ENCODE measurements at places on chromosomes 11 and 22.

- DNase-seq, result no peak
- no peaks in the 10 kb centered on the region for H3K4me1 ChIP-seq
- H3K27ac ChIP-seq, result no peak overlapping the region
- H3K36me3 ChIP-seq, result no peaks in the 10 kb centered on the region
Measured at GRCh38 chr11:70700871-70701270, 302.5 kb downstream of the CTTN start.

GRCh38 chr11:95764267-95764898 is 25.2 kb downstream of the FAM76B start:
- DNase-seq, result no peak
- H3K4me1 ChIP-seq, result no peaks in the 10 kb centered on the region
- peaks cover 7% of the 10 kb centered on the region for H3K36me3 ChIP-seq

- DNase-seq, result no peak
- H3K27ac ChIP-seq, result no peak overlapping the region
- H3K4me3 ChIP-seq, result no peak overlapping the region
- H3K27me3 ChIP-seq, result peaks cover 5% of the 10 kb centered on the region
- no peaks in the 10 kb centered on the region for H3K36me3 ChIP-seq
- no peaks in the 10 kb centered on the region for H3K4me1 ChIP-seq
Measured at GRCh38 chr11:116122697-116123472, 618.7 kb upstream of the CADM1 start.

DNA sequence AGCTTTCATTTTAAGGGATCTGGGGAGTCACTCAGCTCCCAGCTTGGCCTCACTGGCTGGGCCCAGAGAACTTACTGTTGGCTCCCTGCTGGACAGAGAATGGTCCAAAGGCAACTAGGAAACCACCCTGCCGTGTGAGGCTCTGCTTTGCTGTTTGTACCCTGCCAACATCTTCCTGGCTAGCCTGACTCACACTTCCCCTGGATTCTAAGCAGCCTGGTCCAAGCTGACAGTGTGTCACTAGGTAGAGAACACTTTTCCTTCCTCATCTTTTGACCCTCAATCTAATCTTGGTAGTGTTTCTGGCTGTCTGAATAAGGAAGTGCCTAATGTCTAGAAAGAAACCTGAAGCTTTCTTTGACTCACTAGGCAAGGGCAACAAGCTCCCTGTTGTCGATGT is 76.7 kb downstream of the FAR1 start:
- no peak overlapping the region for H3K4me3 ChIP-seq
- H3K4me1 ChIP-seq, result no peaks in the 10 kb centered on the region
- no peaks in the 10 kb centered on the region for H3K36me3 ChIP-seq
- no peak overlapping the region for H3K27ac ChIP-seq
- no peaks in the 10 kb centered on the region for H3K27me3 ChIP-seq

DNA sequence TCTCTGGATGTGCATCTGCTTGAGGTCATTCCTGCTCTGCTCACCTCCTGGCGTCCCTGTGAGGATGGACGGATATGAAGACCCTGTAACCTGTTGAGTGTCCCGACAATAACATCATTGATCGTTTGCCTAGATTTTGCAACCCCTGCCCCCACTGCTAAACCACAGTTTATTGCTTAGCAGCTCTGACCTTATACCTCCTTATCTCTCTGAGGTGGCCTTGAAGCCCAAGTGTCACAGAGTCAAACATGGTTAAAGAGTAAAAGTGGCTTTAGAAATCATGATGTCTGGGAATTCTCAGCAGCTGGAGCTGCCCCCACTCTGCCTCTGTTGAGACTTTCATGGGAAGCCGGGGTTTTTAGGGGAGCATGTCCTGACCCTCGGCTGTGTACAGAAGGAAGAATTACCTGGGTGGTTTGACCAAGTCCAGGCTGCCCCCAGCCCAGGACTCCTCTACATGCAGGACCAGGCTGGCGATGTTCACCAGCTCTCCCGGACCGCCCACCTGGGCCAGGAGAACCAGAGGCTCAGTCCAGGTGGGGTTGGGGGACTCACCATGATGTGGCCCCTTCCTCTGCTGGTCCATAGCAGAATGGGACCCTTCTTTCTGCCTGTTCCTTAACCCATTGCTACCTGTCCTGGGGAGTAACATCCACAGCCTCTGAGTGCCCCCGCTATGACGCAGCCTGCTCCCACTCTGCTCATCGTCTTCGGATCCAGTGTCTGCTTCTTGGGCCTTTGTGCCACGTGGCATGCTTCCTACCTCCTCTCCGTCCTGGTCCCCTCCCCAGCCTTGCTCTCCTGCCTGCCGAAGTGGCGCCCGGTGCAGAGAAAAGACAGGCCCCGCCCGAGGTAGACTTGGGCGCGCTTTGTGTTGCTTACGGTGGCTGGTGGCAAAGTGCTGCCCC is 33.4 kb upstream of the FTH1 start:
- H3K27ac ChIP-seq, result no peak overlapping the region
- H3K27me3 ChIP-seq, result no peaks in the 10 kb centered on the region
- H3K36me3 ChIP-seq, result no peaks in the 10 kb centered on the region
- no peak for DNase-seq
- no peak overlapping the region for H3K4me3 ChIP-seq

GRCh38 chr11:122649116-122649515 is 6.4 kb upstream of the UBASH3B start:
- H3K36me3 ChIP-seq, result no peaks in the 10 kb centered on the region
- no peak overlapping the region for H3K27ac ChIP-seq

GRCh38 chr22:19510919-19511341 is 13.3 kb downstream of the CLDN5 start:
- no peaks in the 10 kb centered on the region for H3K27me3 ChIP-seq
- DNase-seq, result no peak
- H3K36me3 ChIP-seq, result no peaks in the 10 kb centered on the region
- H3K27ac ChIP-seq, result no peak overlapping the region
- no peak overlapping the region for H3K4me3 ChIP-seq

GRCh38 chr11:102891736-102892135 is 17.0 kb upstream of the MMP12 start:
- no peak overlapping the region for H3K27ac ChIP-seq
- H3K36me3 ChIP-seq, result no peaks in the 10 kb centered on the region
- H3K4me1 ChIP-seq, result no peaks in the 10 kb centered on the region
- H3K4me3 ChIP-seq, result no peak overlapping the region
- no peaks in the 10 kb centered on the region for H3K27me3 ChIP-seq

DNA sequence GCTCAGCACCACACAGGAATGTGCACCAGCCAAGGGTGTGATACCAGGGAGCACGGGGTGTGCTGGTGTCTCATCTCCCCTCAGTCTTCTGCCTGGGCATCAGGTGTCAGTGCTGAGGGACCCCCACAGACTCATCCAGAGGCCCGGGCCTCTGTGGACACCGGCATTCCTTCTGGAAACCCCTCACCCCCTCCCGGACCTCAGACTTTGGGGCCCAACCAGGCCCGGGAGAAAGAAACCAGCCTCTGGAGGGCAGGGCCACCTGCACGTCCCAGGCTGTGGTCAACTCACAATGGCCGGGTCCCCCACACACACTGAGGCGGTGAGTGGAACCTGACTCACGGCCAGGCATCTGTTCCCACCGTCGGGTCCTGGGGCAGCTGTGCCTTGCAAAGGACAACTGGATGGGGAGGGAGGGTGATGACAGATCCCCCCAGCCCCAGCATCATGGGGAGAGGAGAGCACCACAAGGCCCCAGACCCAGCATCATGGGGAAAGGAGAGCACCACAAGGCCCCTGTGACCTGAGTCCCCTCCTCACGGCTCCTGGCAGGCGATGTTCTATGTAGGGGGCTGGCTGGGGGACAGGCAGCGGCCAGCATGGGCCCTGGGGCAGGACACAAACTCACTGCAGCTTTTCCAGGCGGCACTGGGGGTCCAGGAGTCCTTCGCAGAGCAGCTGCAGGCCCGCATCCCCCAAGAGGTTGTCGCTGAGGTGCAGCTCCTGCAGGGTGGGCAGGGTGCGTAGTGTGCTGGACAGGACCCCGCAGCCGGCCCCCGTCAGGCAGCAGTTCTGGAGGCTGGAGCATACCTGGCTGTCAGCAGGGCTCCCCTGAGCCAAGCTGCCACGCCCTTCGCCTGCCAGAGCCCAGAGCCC is 7.6 kb downstream of the RNH1 start:
- DNase-seq, result no peak

- H3K4me1 ChIP-seq, result peaks cover 3% of the 10 kb centered on the region
- peak overlapping the region; percentile 97 for H3K27ac ChIP-seq
- peaks cover 24% of the 10 kb centered on the region for H3K36me3 ChIP-seq
- peak overlapping the region; percentile 92 for H3K4me3 ChIP-seq
- no peak for DNase-seq
Measured at GRCh38 chr11:62883673-62884072, 3.0 kb downstream of the SLC3A2 start.

DNA sequence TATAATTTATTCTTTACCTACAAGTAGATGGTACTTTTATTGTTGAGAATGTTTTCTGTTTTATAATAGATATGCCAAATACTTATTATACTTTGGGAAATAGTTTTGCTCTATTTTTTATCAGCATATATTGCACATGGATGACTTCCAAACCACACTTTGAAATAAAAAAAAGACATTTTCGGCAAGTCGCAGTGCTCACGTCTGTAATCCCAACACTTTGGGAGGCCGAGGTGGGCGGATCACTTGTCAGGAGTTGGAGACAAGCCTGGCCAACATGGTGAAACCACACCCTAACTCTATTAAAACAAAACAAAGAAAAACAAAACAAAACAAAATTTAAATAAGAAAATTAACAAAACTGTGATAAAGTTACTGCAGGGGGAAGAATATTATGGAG is 983.9 kb upstream of the CNTN5 start:
- no peaks in the 10 kb centered on the region for H3K36me3 ChIP-seq
- H3K27ac ChIP-seq, result no peak overlapping the region
- no peak overlapping the region for H3K4me3 ChIP-seq
- DNase-seq, result no peak
- no peaks in the 10 kb centered on the region for H3K27me3 ChIP-seq
- H3K4me1 ChIP-seq, result no peaks in the 10 kb centered on the region

GRCh38 chr11:3939211-3939610 is 83.7 kb downstream of the STIM1 start:
- no peaks in the 10 kb centered on the region for H3K27me3 ChIP-seq
- no peak for DNase-seq
- no peaks in the 10 kb centered on the region for H3K36me3 ChIP-seq
- no peak overlapping the region for H3K4me3 ChIP-seq

DNA sequence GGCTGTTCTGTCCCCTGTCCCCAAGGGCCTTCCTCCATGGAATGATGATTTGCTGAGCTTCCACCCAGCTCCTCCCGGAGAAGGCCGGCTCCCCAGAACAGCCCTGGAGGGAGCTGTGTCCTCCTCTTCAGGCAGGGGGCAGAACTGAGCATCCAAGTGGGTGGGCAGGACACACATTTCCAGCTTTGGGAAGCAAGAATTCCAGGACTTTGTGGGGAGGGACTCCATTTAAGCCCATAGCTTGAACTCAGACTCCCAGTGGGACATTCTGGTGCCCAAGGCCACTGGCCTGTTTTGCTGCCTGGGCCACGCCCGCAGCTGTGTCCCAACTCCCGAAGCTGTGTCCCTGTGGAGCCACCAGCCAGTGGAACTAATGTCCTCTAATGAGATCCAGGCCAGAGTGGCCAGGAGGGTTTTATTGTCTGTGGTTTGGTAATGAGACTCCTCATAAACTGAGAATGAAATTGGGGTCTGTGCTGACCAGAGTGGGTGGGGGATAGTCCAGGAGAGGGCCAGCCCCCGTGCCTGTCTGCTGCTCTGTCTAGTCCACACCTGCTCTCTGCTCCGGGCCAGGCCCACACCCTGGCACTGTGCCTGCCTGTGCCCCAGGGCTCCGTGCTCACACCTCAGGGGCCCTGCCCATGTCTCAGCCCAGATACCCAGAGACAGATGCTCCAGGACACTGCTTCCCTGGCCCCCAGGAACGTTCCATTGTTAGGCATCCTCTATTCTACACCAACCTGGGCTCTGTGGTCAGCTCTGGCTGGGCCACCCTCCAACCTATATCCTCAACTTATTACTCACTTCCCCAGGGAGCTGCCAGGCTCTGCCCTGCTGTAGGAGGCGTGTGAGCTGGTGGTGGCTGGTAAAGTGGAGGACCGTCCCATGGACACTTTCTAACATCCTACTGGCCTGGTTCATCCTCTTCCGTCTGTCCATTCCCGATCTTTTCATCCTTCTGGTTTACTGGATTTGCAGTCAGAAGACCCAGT is 7.6 kb downstream of the NECTIN1 start:
- DNase-seq, result no peak
- no peaks in the 10 kb centered on the region for H3K27me3 ChIP-seq
- H3K4me3 ChIP-seq, result peak overlapping the region; percentile 20
- H3K27ac ChIP-seq, result peak overlapping the region; percentile 69
- no peaks in the 10 kb centered on the region for H3K36me3 ChIP-seq

DNA sequence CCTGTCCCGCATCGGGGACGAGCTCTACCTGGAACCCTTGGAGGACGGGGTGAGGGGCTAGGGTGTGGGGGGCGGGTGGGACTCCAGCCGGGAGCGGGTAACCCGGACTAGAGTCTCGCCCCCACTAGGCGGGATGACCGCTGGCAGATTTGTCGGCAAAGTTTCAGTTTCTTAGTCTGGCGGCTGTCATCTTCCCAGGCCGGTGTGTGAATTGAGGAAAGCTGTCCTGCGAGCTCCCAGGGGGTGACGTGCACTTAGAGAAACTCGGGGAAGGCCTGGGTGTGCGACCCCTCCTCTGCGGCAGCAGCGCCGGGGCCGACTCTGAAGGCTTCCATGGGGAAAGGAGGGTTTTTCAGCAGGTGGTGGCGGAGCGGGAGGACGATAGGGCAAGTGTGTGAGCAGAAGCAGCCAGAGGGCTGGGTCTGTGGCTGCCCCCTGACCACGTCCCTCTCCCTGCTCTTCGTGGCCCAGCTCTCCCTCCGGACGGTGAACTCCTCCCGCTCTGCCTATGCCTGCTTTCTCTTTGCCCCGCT is 463 bp downstream of the RAD9A start:
- no peaks in the 10 kb centered on the region for H3K27me3 ChIP-seq
- peaks cover 4% of the 10 kb centered on the region for H3K4me1 ChIP-seq
- DNase-seq, result no peak
- no peaks in the 10 kb centered on the region for H3K36me3 ChIP-seq
- peak overlapping the region; percentile 84 for H3K27ac ChIP-seq
- H3K4me3 ChIP-seq, result peak overlapping the region; percentile 74

DNA sequence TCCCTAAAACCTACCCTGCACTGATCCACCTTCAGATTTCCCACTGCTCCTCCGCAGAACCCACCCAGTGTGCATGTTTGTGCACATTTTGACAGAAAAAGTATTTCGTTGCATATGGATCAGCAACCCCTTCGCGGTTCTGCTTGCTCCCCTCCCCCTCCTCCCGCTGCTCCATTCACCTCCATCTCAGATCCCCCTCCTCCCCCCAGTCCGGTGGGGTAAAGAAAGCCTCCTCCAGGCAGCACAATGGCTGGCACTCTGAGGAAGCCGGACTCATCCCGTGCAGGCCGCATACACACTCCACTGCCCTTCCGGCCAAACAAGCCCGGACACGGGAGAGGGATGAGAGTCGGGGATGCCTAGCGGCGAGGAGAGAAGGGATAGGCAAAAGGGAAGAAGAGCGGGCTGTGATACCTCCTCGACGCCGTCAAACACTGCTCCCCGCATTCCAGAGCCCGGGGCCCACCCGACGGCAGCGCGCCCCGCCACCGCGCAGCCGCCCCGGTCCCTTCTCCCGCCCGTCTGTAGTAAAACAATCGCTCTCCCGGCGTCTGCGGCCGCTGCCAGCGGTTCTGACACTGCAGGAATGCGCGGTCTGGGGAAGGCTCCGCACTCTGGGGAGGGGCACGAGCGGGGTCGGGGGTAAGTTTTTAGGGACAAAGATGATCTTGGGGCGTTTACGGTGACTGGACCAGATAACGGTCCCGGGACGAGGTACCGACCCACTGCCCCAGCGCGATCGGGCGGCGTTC is 915 bp downstream of the FEZ1 start:
- H3K27me3 ChIP-seq, result no peaks in the 10 kb centered on the region
- no peaks in the 10 kb centered on the region for H3K4me1 ChIP-seq
- no peak for DNase-seq
- H3K4me3 ChIP-seq, result peak overlapping the region; percentile 78

- no peak overlapping the region for H3K27ac ChIP-seq
- no peak for DNase-seq
- H3K36me3 ChIP-seq, result no peaks in the 10 kb centered on the region
Measured at GRCh38 chr11:15228331-15228849, 113.7 kb downstream of the INSC start.

All from breast epithelium (tissue), 4 donors.